ENCODE measurements at places on chromosomes 6 and 20.

- no peak for ATAC-seq
Observed at GRCh38 chr6:93721386-93722048, 302.2 kb upstream of the EPHA7 start.

DNA sequence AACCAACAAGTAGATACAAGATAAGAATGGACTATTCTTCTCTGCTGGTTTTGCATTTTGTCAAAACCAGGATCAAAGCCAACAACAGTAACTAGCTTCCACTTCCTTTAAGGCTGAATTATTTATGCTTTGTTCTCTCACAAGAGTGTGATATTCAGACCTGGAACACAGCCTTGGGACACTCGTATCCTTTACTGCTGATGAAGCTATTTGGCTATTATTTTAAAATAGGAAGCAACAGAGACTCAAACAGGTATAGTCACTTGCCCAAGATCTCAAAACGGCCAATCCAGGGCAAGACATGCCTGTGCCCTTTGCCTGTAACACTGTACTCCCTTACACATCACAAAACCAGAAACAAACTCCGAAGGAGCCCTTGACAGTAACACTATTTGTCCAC lies 19.9 kb downstream of the SPTLC3 start:
- no peak for ATAC-seq

- ATAC-seq, result peak; percentile 53
Observed at GRCh38 chr6:42532038-42532669, 31.7 kb upstream of the UBR2 start.

DNA sequence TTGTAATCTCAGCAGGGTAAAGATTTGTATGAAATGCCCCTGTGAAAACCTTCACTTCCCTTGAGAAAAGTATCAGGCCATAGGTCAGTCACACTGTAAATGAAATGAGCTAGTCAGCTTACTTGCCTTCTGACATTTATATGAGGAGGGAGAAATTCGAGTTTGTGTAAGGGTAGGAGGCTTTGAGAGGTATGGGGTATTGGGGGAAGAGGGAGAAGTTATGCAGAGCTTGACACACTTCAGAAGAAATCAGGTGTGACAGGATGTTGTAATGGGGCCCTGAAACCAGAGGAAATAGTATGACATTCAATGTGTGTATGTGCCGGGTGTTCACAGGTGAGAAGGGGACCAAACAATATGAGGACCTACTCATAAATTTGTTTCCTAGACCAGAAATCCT lies 64.2 kb upstream of the CCN6 start:
- ATAC-seq, result peak; percentile 75

- no peak for ATAC-seq
Observed at GRCh38 chr6:109007521-109007920, 87.1 kb downstream of the SESN1 start.

DNA sequence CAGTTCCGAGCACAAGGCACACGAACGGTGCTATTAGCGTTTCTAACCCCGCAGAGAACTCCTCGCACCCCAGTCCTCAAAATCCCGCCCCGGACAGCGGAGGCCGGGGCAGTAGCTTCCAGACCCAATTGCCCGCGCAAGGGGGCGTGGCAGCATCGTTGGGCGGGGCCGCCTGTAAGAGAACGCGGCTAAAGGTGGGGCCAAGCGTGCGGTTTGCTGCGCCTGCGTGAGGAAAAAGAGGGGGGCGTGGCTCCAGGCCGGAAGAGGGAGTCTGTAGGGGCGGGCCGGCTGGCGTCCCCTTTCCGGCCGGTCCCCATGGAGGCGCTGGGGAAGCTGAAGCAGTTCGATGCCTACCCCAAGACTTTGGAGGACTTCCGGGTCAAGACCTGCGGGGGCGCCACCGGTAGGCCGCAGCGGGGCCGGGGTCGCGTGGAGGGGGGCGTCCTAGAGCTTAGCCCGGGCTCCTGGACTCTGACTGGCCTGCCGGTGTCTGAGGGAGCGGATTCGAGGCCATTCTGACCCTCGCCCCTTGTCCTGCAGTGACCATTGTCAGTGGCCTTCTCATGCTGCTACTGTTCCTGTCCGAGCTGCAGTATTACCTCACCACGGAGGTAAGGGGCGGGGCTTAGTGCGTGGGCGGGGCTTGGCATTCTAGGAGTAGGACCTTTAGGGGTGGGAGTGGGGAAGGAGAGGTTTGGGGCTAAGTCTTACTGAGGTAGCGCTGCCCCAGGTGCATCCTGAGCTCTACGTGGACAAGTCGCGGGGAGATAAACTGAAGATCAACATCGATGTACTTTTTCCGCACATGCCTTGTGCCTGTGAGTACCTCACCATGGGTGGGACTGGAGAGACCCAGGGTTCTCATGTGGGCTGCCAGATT lies at the start of gene ERGIC3:
Gene ERGIC3, plus strand, starts transcription at position 296 of the 880 bp plus-strand sequence. Its CDS starts 20 bp downstream, at position 316.
- peak; percentile 98 for ATAC-seq

DNA sequence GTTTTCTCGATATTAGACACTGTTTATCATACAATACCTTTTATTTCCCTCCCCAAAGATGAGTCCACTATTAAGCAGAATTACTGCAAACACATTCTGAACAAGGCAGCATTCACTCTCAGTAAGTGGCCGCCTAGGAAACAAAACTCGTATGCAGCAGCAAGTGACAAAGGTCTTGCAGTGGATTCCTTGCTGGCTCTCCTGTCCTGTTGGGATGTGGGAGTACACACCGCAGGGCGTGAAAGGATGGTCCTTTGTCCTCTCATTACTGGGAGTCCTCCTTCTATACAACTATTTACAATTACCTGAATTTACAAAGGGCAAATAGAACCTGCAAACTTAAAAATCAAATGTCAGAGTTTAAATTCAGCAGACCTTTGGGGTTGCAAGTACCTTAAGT lies 16.1 kb downstream of the CTCFL start:
- no peak for ATAC-seq

DNA sequence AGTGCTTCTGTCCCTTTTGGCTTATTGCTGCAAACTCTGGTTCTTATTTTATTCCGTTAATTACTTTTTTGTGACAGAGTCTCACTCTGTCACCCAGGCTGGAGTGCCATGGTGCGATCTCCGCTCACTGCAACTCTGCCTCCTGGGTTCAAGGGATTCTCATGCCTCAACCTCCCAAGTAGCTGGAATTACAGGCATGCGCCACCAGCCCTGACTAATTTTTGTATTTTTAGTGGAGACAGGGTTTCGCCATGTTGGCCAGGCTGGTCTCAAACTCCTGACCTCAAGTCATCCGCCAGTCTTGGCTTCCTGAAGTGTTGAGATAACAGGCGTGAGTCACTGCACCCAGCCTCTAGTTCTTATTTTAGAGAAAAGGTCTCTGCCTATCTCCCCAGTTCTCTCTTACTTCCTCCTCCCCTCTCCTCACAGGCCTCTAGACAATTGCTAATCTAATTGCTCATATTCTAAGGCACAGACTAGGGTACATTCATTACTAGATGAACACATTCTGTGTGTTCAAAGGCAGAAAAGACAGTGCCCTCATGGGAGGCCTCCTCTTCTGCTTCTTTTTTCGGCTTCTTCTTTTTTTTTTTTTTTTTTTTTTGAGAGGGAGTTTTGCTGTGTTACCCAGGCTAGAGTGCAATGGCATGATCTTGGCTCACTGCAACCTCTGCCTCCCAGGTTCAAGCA lies 27.0 kb downstream of the EDEM2 start:
- ATAC-seq, result peak; percentile 65

GRCh38 chr6:13327691-13328075 lies 654 bp downstream of the TBC1D7 start:
- no peak for ATAC-seq

GRCh38 chr6:44011350-44011920 lies 115.8 kb downstream of the MRPL14 start:
- ATAC-seq, result no peak

- no peak for ATAC-seq
Observed at GRCh38 chr6:2969549-2969948, 1.8 kb downstream of the SERPINB6 start.

DNA sequence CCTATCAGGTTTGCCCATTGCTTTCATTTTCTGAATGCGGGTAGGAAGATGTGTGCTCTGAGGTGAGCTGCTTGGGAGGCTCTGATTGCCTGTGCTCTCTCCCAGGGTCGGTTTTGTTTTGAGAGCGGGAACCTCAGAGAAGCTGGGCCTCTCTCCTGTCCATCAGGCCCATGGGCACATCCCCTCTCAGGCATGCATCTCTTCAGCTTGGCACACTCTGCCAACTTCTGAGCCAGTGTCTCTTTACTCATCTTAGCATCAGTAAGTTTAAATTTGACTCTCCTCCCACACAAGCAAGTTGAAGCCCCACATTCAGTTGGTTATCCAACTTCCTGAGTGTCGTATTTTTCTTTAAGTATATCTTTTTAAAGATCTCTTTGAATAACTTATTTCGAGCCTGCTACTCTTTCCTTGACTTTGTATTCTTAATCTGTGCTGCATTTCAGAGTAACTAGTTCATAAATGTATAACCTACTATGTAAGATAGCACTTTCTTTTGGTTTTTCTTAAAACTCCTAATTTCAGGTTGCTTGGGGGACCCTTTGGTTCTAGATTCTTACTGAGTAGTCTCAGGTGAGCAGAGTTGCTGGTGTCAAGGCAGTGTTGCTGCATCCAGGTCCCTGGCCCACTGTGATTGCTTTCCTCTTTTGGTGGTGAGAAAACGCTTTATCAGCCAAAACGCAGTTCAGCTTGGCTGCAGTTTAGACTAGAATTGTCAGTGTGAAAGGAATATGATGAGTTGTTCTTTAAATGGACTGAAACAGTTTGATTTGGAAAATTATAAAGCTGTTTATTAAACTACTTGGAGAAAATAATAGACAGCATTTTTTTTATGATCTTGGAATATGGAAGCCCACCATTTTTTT lies 54.8 kb downstream of the SNX9 start:
- ATAC-seq, result no peak

GRCh38 chr20:9088556-9088955 lies 19.7 kb downstream of the PLCB4 start:
- ATAC-seq, result no peak

GRCh38 chr6:46983007-46983411 lies 59.1 kb downstream of the ADGRF1 start:
- no peak for ATAC-seq

- no peak for ATAC-seq
Observed at GRCh38 chr6:101614774-101615173, 221.3 kb downstream of the GRIK2 start.

DNA sequence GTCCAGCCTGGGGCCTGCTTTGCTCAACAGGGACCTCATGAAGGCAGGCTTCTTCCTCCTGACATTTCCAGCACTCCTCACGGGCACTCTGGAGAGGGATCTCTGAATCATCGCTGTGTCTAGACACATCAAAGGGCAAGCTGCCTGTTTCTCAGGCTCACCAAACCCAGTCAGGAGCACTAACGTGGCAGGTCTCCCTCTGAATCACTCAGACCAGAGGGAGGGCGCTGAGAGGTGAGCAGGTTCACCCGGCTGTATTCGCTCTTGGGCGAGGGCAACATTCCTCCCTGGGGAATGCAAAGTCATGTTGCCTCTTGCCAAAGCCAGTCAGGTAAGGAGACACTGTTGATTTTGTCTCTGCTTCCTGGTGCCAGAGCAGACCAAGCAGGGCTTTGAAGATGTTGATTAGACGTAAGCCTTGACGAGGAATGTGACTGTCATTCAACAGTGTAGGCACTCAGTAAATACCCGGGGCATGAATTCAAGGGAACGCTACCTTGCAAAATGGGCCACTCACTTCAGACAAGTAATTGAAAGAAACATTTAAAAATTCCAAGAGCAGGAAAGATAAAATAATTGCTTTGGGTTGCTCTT lies 50.1 kb downstream of the CYP24A1 start:
- ATAC-seq, result no peak

DNA sequence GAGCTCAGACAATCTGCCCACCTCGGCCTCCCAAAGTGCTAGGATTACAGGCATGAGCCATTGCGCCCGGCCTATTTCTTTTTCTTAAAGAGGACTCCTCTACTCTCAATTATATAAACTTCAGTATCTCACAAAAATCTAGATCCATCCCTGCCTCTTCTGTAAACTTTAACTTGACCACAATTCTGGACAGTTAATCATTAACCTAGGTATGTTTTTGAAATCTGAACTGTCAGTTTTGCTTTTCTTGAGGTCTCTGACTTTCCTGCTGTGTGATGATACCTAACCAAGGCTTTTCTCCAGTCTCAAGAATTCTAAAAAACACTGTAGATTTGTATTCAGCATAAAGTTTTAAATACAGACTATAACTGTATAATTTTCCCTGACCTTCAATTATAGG lies 388.2 kb upstream of the SYNCRIP start:
- ATAC-seq, result no peak

GRCh38 chr6:44067173-44068139 lies 59.8 kb downstream of the MRPL14 start:
- ATAC-seq, result no peak

- ATAC-seq, result no peak
Observed at GRCh38 chr6:110239526-110240274, 59.5 kb downstream of the CDC40 start.

DNA sequence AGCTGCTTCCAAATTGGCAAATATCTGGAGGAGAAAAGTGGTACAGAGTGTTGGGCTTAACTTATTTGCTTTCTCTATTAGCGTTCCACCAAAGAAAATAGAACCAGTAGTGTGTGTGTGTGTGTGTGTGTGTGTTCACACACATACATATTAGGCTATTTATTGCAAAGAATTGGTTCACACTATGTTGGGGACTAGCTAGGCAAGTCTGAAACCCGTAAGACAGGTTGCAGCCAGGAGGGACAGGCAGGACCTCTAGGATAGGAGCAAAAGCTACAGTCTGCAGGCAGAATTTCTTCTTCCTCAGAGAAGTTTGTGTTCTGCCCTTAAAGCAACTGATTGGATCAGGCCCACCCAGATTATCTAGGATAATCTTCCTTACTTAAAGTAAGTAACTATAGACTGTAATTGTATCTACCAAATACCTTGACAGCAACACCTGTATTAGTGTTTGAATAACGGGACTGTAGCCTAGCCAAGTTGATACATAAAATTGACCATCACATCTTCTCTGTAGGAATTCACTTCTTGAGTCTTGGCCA lies 12.8 kb downstream of the KCTD20 start:
- ATAC-seq, result no peak

DNA sequence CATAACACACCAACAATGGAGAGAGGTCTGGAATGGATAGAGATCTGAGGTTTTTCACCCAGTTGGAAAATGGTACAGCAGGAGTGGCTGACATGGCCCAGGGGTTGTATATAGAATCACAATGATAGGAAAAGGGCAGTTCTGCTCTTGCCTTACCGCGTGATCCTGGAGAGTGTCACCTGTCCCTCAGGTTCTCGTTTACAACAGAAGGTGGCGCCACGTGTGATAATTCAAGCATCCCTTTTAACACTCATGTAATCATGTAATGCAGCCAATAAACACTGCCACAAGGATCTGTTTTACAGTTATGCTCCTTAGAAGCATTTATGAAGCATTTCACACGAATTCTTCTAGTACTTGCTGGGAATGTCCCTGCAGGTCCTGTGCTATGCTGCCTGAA lies 12.9 kb upstream of the WFDC2 start:
- ATAC-seq, result no peak

DNA sequence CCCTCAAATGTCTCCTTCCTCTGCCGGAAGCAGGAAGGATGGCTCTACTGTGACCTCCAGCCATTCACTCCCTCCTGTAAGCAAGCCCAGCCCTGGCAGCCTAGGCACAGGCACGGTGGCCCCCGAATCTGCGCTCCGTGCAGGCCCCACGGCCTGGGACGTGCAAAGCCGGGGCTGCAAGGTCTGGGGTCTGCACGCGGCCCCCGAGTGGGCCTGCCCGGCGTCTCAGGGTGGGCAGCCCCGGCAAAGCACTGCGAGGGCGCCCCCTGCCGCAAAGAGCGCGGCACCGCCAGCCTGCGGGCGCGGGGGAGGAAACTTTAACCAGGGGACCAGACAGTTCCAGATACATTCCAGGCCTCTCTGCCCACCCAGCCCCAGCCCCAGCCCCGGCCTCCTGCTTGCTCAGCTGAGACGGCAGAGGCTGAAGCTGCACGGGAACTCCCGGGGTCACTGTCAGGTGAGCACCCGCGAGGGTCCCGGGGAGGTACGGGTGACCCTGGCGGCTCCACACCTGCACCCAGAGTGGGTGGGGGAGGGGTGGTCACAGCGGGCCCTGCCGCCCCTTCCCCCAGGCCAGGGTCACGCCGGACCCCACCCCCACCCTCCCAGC lies 98.8 kb downstream of the ASXL1 start:
- ATAC-seq, result no peak

Measured in activated CD4-positive, CD25-positive, alpha-beta regulatory T cell treated with anti-CD3 and anti-CD28 coated beads, Interleukin-2, amount 50 U/mL, for 24 hours (primary cell).